ENCODE measurements at places on chromosomes 6 and 20. TPM values are rescaled to one million over a fixed set of nuclear protein-coding genes. Genes with fewer than 3 reads are reported as not detected.

DNA sequence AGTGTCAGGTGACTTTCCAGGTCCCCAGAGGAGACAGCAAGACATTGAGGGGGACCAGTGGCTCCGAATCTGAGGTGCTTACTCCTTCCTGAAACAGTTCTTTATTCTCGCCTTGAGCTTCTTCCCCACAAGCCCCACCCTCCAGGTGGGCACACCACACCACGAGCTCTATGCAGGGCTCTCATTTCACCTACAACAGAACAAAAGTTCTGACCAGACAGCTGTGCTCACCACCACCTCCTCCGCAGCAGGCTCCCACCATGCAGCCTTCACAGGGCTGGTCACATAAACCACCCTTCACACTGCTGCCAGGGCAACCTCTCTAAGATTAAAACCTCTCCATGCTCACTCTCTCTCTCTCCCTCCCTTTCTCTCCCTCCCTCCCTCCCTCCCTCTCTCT lies 384.5 kb upstream of the ARID1B start:
- no peak overlapping the region for H3K4me3 ChIP-seq
- H3K36me3 ChIP-seq: no peaks in the 10 kb centered on the region
- no peaks in the 10 kb centered on the region for H3K4me1 ChIP-seq
- H3K27me3 ChIP-seq: peaks cover 20% of the 10 kb centered on the region
- H3K27ac ChIP-seq: no peak overlapping the region

GRCh38 chr20:59055302-59055701 lies 12.7 kb upstream of the PRELID3B start:
- no peaks in the 10 kb centered on the region for H3K36me3 ChIP-seq
- H3K4me3 ChIP-seq: no peak overlapping the region
- no peak overlapping the region for H3K27ac ChIP-seq
- peaks cover 13% of the 10 kb centered on the region for H3K27me3 ChIP-seq

Gene FKBP1A
- 379 TPM for total RNA-seq

DNA sequence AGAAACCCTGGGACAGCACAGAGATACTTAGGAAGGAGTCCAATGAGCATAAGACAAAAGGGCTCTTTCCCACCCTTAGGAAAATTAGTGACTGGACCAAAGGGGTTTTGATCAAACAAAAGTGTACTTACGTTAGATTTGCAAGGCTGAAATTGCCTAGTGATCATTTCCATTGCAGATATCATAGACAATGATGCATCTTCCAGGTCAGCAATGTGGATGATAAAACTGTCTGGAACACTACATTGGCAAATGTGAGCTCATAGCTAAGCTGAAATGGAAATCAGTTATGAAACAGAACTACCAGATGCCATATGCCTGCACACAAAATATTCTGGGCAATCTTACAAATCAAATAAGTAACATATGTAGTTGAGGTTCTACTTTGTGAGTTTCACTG lies 34.0 kb downstream of the LY86 start:
- no peaks in the 10 kb centered on the region for H3K27me3 ChIP-seq
- H3K4me1 ChIP-seq: no peaks in the 10 kb centered on the region
- DNase-seq: no peak
- no peak overlapping the region for H3K4me3 ChIP-seq
- no peak overlapping the region for H3K27ac ChIP-seq

Gene TTK
- 3.3 TPM for total RNA-seq

GRCh38 chr6:27295301-27296079 lies 16.6 kb downstream of the POM121L2 start:
- no peak overlapping the region for H3K27ac ChIP-seq
- H3K36me3 ChIP-seq: no peaks in the 10 kb centered on the region
- H3K27me3 ChIP-seq: peaks cover 14% of the 10 kb centered on the region

Gene L3MBTL3
- 19.2 TPM for total RNA-seq

DNA sequence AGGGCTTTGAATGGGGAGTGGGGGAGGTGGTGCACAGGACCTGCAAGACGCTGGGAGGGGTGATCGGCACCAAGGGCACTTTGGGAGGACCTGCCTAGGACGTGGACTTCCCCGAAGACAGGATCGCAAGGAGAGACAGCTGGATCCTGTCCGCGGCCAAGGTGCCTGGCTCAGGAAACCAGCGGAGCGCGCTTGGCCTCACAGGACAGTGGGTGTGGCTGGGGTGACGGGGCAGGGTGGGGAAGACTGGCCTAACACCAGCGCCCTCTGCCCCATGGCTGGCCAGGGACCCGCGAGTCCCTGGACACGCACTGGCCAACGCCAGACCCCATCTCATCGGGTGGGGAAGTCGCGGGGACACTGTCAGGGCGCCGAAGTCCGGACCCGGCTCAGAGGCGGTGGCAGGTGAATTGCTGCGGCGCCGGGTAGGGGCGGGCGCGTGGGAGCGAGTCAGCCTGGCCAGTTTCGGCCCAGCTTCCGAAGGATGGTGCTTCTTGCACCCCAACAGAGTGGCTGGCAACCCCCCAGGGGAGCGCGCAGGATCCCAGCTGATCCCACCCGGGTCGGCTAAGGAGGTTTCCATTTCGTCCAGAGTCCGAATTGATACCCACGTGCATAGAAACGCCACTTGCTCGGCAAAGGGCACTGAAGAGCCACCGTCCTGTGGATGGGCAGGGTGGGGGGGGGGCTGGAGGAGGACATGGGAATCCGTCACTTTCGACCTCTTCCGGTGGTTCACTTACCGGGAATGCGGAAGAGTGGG lies 785 bp upstream of the THBD start:
- H3K27me3 ChIP-seq: peaks cover 17% of the 10 kb centered on the region
- H3K4me1 ChIP-seq: peaks cover 24% of the 10 kb centered on the region
- peak overlapping the region; percentile 61 for H3K4me3 ChIP-seq
- H3K27ac ChIP-seq: peak overlapping the region; percentile 6

- DNase-seq: peak; percentile 81
- no peaks in the 10 kb centered on the region for H3K27me3 ChIP-seq
- peaks cover 52% of the 10 kb centered on the region for H3K4me1 ChIP-seq
- peak overlapping the region; percentile 76 for H3K4me3 ChIP-seq
Observed at GRCh38 chr20:50513169-50514034, 3.2 kb downstream of the PTPN1 start.

Gene WFDC10B
- total RNA-seq: not detected

- H3K36me3 ChIP-seq: no peaks in the 10 kb centered on the region
- DNase-seq: no peak
- H3K27ac ChIP-seq: no peak overlapping the region
- peaks cover 10% of the 10 kb centered on the region for H3K27me3 ChIP-seq
Observed at GRCh38 chr20:45248609-45249008, 5.8 kb downstream of the SLPI start.

- no peak overlapping the region for H3K27ac ChIP-seq
- H3K36me3 ChIP-seq: peaks cover 11% of the 10 kb centered on the region
- DNase-seq: no peak
- no peaks in the 10 kb centered on the region for H3K27me3 ChIP-seq
Observed at GRCh38 chr6:24658573-24659560, 7.8 kb downstream of the TDP2 start.

Gene FAM83C
- not detected for total RNA-seq

GRCh38 chr20:2814587-2815051 lies at the start of gene C20orf141:
Gene C20orf141 (plus strand): TSS chr20:2814987. CDS start chr20:2815185, 198 bp downstream.
- no peaks in the 10 kb centered on the region for H3K36me3 ChIP-seq
- H3K4me3 ChIP-seq: no peak within 1 kb of the TSS
- peak; percentile 94 for DNase-seq
- H3K4me1 ChIP-seq: peaks cover 20% of the 10 kb centered on the region
- peak within 1 kb of the TSS; percentile 19 for H3K27ac ChIP-seq
